AG04449 (cell line): ENCODE measurements at places on chromosomes 2 and 18.

- DNase-seq = no peak
Observed at GRCh38 chr18:46398005-46398404, 259.0 kb downstream of the LOXHD1 start.

DNA sequence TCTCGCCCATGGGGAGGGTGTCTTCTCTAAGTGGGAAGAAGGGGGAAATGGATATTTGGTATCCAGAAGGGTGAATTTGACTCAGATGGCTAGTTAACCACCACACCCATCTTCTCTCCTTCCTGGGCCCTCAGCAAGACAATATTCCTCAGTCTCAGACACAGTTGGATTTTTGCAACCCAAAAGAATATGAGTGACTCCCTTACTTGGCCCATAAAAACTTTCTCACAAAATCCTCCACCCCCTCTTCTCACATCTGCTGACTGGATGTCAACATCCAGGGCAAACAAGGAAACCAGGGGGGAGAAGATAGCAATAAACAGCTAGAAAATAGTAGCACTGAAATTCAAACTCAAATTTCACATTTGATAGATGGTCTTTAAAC lies 35.3 kb upstream of the GCC2 start:
- no peak for DNase-seq

GRCh38 chr18:9771261-9771976 lies 63.3 kb downstream of the RAB31 start:
- no peak for DNase-seq

- no peak for DNase-seq
Observed at GRCh38 chr2:10493634-10494281, 45.6 kb upstream of the ODC1 start.

DNA sequence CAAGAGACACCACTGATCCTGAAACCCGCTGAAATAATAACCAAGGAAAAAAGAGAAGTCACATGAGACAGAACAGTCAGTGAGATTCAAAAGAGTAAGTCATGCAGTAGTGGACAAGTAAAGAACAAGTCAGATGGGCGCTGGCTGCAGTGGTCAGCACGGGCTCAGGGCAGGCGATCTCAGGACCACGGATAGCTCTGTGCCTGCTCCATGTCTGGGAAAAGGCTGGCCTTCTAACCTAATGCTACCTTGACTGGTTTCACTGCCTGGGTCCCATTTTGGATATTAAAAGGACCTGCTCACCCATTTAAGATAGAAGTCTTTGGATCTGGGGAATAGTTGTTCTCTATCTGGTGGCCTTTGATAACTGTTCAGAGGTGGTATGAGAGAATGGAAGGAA lies 61.7 kb upstream of the LCLAT1 start:
- no peak for DNase-seq

GRCh38 chr18:25453556-25454269 lies 101.7 kb upstream of the ZNF521 start:
- peak; percentile 37 for DNase-seq

DNA sequence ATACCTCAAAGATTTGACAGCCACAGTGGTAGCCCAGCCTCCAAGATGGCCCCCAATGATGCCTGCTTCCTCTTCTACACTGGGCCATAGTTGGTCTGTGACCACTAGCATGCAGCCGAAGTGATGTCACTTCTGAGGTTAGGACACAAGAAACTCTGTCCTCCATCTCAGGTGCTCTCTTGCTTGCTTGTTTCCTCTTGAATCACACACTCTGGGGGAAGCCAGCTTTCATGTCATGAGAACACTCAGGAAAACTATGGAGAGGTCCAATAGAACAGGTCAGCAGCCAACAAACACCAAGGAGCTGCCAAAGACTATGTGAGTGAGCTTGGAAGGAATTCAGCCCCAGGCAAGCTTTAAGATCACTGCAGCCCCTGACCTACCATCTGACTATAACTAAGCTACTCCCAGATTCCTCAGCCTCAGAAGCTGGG lies 3.3 kb upstream of the ADAM17 start:
- DNase-seq = peak; percentile 91

DNA sequence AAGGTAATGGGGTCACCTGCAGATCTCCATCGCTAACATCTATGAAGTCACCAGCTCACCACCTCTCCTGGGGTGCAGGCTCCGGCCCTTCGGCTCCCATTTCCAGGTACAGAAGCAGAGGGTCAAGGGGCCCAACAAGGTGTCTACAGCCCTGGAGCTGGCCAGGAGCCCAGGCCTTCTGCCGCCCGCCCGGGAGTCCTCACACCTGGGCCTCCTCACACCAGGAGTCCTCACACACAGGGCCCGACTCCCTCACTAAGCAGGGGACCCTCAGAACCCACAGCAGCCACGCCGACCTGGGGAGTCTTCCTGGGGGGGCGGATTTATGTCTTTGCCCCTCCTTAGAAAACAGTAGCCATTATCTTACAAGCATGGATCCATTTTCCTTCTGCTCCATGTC lies 43.4 kb upstream of the TPO start:
- DNase-seq = no peak

GRCh38 chr2:220569112-220569897 lies 941.9 kb downstream of the SLC4A3 start:
- DNase-seq = no peak
